ENCODE measurements at places on chromosomes 2 and 18. TPM values are rescaled to one million over a fixed set of nuclear protein-coding genes. Genes with fewer than 3 reads are reported as not detected.
A peak's percentile ranks its signal among the peaks of the same experiment; 100 is the strongest.

GRCh38 chr2:239818086-239818485, 207.1 kb downstream of the NDUFA10 start:
- no peaks in the 10 kb centered on the region for H3K36me3 ChIP-seq
- H3K27ac ChIP-seq = no peak overlapping the region
- no peaks in the 10 kb centered on the region for H3K27me3 ChIP-seq
- peak; percentile 67 for DNase-seq
- H3K4me1 ChIP-seq = no peaks in the 10 kb centered on the region
- no peak overlapping the region for H3K4me3 ChIP-seq

- no peaks in the 10 kb centered on the region for H3K27me3 ChIP-seq
- H3K4me3 ChIP-seq = no peak overlapping the region
- H3K4me1 ChIP-seq = no peaks in the 10 kb centered on the region
Observed at GRCh38 chr2:195252018-195252417, 405.0 kb upstream of the SLC39A10 start.

DNA sequence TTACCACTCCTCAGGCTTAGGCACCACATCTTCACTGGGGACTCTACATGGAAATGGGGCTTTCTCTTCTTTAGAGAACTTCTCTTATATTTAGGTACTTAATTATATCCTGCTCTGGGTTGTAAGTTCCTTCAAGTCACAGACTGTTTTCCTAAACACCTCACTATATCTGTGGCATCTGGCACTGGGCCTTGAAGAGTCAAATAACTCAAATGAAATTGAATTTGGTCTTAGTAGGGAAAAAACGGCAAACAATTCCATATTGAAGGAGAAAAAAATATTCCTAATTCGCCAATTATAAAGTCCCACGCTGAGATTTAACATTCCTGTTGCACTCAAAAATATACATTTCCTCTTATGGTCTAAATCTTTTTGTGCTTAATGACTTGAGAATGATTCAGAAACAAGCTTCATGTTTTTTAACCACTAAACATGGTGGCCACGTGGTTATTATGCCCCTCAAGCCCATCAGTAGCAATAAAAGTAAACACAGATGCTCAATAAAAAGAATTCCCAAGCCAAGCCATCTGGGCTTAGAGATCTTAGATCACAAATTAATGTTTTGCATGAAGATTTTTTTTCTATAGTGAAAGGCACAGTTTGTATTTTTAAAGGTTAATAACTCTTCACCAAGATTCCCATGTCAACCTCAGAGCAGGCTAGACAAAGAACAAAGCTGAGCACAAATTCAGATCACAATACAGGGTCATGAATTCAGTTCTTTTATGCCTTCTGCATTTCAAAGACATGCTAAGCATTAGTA, 105.5 kb upstream of the SYT4 start:
- H3K36me3 ChIP-seq = no peaks in the 10 kb centered on the region
- H3K4me1 ChIP-seq = no peaks in the 10 kb centered on the region
- no peak overlapping the region for H3K4me3 ChIP-seq
- H3K27ac ChIP-seq = no peak overlapping the region
- no peak for DNase-seq

The HK2 gene
- 13.8 TPM for total RNA-seq

The C1QL2 gene
- total RNA-seq = not detected

Measured in osteocyte (in vitro differentiated cells).